Fibroblast of the aortic adventitia (primary cell): ENCODE measurements at places on chromosomes 16 and 17. TPM values are rescaled to one million over a fixed set of nuclear protein-coding genes. Genes with fewer than 3 reads are reported as not detected.

Gene CACNG1
- total RNA-seq: not detected in 2 replicates

Gene TOM1L1
- total RNA-seq: 3.8 and 5.8 TPM in 2 replicates

Gene SPEM1
- total RNA-seq: not detected in 2 replicates

Gene ATXN1L
- total RNA-seq: 8.3 and 16.0 TPM in 2 replicates

Gene KIAA0513
- total RNA-seq: 21.5 and 28.3 TPM in 2 replicates

Gene ZNF75A
- total RNA-seq: 14.6 and 23.6 TPM in 2 replicates

Gene FOXC2
- 5.2 TPM in 1 of 2 replicates, not detected in the other for total RNA-seq

Gene CLEC19A
- not detected in 2 replicates for total RNA-seq

Gene NSF
- 42.4 and 59.7 TPM in 2 replicates for total RNA-seq

Gene CDK3
- total RNA-seq: 1.1 TPM in 1 of 2 replicates, not detected in the other

Gene MEIOC
- total RNA-seq: 0.18 TPM in 1 of 2 replicates, not detected in the other

Gene LPO
- total RNA-seq: not detected in 2 replicates

Gene TRIM72
- not detected in 2 replicates for total RNA-seq
